D341Med (cell line): ENCODE measurements at places on chromosomes 5 and 9.

DNA sequence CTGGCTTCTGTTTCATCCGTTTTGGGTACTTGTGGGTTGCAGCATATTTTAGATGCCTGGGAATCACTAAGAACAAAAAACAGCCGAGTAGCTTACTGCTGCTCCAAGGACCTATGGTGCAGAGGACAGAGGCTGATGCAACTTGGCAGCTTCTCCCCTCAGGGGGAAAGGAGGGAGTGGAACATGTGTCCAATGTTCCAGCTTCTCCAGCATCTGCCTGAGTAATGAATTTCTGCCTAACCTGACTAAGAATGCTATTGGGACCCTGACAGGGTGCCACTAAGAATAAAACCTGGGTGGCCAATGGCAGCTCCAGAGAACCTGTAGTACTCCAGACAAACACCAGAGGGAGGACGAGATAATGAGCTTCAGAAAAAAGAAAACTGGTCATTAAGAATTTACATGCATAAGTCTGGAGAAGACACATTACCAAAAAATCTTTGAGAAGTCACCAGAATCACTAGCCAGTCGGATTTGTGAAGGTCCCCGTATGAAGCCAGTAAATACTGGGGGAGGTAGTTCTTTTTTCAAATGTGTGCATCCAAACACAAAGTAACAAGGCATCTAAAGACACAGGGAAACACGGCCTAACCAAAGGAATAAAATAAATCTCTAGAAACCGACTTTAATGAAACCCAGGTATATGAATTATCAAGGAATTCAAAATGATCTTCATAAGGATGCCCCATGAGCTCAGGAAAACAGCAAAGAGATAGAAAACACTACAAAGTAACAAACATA, 293.5 kb downstream of the HINT1 start:
- peak; percentile 60 for DNase-seq

DNA sequence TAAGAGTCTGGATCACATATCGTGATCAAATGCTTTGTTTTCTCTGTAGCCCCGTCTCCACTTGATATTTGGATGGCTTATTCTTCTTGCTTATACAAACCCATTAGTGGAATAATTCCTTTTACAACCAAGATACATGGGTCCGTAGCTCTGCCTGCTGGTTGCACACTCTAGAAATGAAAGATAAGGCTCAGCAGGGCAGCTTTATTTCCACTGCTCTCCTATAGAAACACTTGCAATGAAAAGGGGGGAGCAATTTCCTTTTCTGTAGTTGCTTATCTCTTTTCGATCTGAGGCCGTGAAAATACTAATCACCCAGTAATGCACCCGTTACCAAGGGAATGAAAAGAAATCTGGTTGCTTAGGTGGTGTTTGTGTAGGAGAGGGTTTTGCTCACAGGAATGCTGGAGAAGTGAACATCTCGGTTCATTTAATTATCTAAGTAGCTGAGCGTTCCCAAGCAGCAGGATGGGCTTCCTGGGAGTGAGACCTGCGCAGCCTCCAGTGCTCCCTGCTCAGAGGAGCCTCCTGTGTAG, 131.7 kb downstream of the ADAMTS16 start:
- no peak for DNase-seq

GRCh38 chr5:157137691-157138090, 5.0 kb downstream of the MED7 start:
- DNase-seq: no peak

DNA sequence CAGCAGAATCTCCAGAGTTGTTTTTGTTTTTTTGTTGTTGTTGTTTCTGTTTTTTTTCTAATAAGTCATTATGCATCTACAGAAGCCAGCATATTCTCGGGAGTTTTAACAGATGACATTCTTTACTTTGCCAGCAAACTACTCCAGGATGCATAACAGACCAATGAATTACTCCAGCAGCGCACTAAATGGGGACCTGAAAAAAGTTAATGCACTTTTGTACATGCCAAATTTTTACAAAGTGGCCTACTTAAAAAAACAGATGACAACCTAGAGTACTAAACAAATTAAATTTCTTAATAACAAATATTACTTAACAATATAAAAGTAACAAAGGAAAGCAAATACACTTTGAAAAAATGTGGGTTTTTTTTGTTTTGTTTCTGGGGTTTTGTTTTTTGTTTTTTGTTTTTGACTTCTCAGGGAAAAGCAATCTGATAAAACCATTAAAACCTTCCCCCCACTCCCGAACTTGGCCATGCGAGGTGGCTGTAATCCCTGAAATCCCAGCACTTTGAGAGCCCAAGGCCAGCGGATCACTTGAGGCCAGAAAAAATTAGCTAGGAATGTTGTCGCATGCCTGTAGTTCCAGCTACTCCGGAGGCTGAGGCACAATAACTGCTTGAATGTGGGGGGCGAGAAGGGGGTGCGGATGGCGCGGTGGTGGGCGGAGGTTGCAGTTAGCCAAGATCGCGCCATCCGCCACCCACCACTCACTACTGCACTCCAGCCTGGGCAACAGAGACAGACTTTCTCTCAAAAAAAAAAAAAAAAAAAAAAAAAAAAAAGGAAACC, 352.4 kb downstream of the CETN3 start:
- no peak for DNase-seq

- peak; percentile 42 for DNase-seq
These were observed 31.4 kb downstream of the AHRR start for GRCh38 chr5:352639-353611.

GRCh38 chr5:145796318-145796717, 38.8 kb downstream of the PRELID2 start:
- DNase-seq: no peak

DNA sequence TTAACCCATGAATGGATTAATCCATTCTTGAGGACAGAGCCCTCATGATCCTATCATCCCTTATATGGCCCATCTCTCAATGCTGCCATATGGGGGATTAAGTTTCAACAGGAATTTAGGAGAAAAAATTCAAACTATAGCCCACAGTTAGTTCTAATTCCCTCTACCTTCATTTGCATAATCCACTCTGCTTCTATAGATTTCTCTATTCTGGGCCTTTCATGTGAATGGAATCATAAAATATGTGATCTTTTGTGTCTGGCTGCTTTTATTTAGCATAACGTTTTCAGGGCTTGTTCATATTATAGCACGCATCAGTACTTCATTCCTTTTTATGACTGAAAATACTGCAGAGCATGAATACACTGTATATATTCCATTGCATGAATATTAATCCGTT, 55.4 kb downstream of the CTSL start:
- no peak for DNase-seq

GRCh38 chr9:97985058-97985861, 2.1 kb downstream of the ANP32B start:
- no peak for DNase-seq

GRCh38 chr9:106419829-106420228, 443.1 kb upstream of the ZNF462 start:
- no peak for DNase-seq

GRCh38 chr5:8720506-8720905, 825.4 kb downstream of the SEMA5A start:
- no peak for DNase-seq

- DNase-seq: peak; percentile 51
These were observed 67.8 kb downstream of the FAT2 start for GRCh38 chr5:151523335-151523734.
